Left renal cortex interstitium (tissue), 4 donors: ENCODE measurements at places on chromosomes 6 and 20.

DNA sequence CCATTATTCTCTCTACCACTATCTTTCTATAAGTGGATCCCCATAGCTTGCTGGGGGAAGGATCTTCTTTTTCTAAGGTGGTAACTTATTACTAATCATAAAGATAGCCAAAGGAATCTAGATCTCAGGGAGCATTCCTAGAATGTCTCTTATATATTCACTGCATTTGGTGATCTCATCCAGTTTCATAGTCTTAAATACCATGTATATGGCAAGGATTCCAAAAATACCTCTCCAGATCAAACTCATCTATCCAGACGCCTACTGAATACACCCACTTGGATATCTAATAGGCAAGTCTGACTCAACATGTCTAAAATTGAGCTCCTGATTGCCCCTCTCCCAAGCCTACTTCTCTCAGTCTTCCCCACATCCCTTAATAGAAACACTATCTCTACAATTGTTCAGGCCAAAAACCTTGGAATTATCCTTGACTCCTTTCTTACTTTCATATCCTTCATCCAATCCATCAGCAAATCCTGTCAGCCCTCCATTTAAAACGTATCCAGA is 264.4 kb downstream of the HACE1 start:
- DNase-seq: no peak

DNA sequence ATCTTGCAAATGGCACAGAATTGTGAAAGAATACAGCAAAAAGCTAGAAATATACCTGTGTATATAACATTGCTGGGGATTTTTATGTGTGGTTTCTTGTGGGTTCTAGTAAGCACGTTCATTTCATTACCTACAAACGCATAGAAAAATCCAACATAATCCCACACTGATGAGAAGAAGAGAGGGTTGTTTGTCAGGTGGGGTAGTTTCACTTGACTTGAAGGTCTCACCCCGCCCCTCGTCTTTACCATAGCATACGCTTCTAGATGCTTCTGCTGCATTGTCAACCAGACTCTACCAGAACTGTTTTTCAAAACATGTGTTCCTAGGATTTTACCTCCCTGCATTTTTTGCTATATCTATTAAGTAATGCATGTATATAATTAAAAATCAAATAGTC is 284.1 kb upstream of the TAB2 start:
- no peak for DNase-seq

GRCh38 chr6:103081876-103082630 is 1688.5 kb downstream of the GRIK2 start:
- no peak for DNase-seq

GRCh38 chr6:44856479-44856878 is 469.0 kb downstream of the CDC5L start:
- DNase-seq: no peak

GRCh38 chr20:32332614-32333013 is 25.5 kb upstream of the ASXL1 start:
- DNase-seq: no peak

DNA sequence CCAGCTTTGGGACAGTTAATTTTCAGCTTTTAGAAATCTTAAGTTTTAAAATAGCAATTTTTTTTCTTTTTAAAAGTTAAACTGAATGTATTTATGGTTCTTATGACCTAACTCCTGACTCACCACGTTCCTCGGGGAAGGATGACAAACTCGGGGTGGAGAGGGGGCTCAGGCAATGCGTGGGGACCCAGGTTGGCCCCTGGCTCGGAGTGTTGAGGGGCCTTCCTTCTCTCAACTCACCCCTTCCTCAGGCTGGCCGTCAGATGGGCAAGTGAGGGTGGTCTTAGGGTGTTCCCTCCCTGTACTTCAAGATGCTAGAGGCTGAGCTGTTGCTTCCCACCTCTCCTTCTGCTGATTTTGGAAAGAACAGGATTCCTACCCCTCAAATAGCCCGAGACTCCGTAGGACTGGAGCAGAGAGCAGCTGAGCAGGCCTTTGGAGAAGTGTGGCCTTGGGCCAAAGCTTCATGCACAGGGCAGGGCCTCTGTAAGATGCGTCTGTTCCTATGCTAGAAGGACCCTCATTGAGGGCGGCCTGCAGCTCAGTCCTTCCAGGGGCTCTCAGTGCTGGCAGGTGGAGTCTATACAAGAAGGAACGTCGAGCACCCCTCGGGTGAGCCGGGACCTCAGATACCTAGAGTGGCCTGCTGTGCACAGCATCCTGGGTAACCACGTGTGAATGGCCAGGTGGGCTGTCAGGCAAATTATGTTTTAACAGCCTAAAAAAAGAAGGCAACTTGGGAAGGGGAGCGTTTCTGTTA is 79.3 kb downstream of the TCP11 start:
- no peak for DNase-seq

GRCh38 chr6:16168858-16169257 is 40.0 kb downstream of the MYLIP start:
- no peak for DNase-seq

GRCh38 chr20:43653966-43654365 is 12.9 kb upstream of the MYBL2 start:
- DNase-seq: no peak

DNA sequence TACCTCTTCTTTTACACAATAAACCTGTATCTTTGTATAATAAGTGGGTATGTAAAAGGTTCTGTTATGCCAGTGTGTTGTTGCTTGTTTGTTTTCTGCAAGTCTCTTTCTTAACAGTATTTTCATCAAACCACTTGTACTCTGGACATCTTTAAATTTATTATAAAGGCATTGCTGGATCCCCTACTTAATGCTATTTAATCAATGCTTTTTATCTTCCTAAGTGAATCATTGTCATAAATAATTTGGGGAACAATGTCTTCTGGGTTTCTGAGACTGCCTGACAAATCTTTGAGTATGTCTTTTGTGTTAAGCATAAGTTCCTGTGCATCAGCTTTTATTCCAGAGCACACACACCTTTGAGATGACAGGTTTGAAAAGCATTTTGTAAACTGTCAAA is 64.7 kb downstream of the ITCH start:
- DNase-seq: no peak

- no peak for DNase-seq
Measured at GRCh38 chr20:19539191-19539590, 218.9 kb upstream of the RIN2 start.

- no peak for DNase-seq
Measured at GRCh38 chr6:6678185-6678671, 89.7 kb downstream of the LY86 start.

- no peak for DNase-seq
Measured at GRCh38 chr6:71203206-71203605, 85.4 kb upstream of the OGFRL1 start.
